ENCODE measurements at places on chromosomes 6 and 20. TPM values are rescaled to one million over a fixed set of nuclear protein-coding genes. Genes with fewer than 3 reads are reported as not detected.

CUTA gene
- total RNA-seq: 147 TPM

PAX1 gene
- total RNA-seq: not detected

SALL4 gene
- total RNA-seq: 0.15 TPM

LINC00237 gene
- not detected for total RNA-seq

TMC2 gene
- not detected for total RNA-seq

Measured in smooth muscle cell of trachea (primary cell).